CD4-positive, alpha-beta T cell treated with Interleukin-17A for 1 hour (primary cell): ENCODE measurements at places on chromosomes 3 and 15.

- DNase-seq = no peak
These were observed 1.4 kb downstream of the DUT start for GRCh38 chr15:48332642-48333034.

- DNase-seq = no peak
These were observed 219.4 kb downstream of the CDIN1 start for GRCh38 chr15:36798794-36799193.

DNA sequence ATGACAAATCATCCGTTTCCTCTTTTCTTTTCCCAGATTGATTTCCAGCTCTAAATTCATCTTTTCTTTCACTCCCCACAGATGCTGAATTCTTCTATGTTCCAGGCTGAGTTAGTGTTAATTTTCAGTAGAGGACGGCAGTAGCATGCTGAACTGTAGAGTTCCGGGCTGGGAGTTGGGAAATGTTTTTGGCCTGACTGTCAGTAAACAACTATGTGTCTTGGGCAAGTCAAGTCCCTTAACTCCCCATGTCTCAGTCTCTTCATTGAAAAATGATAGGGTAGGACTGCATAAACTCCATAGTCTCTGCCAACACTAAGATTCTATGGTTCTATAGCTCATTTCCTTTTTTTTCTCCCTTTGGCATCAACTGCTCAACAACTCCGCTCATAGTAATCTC lies 333.9 kb downstream of the TIGIT start:
- no peak for DNase-seq

- no peak for DNase-seq
These were observed 65.5 kb downstream of the PEX5L start for GRCh38 chr3:179971280-179971679.

- DNase-seq = no peak
These were observed 462.0 kb downstream of the GBE1 start for GRCh38 chr3:81299481-81299880.

DNA sequence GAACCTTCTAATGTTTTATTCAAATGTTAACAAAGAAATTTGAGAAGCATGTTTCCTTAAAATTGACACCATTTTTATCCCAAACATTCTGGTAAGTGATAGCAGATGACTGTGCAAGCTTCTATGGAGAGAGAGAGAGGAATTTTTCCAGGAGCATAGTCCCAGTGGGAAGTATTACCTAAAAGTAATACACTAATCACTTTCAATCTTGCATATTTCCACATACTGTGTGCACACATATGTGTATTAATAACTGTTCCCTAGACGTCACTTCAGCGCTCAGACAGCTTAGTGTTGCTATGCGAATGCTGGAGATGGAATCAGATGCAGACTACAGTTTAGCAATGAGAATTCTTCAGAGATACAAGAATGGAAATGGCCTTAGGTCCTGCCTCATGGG lies 424.3 kb upstream of the TPRG1 start:
- DNase-seq = no peak

GRCh38 chr3:117101697-117102096 lies 392.1 kb downstream of the TUSC7 start:
- DNase-seq = no peak

DNA sequence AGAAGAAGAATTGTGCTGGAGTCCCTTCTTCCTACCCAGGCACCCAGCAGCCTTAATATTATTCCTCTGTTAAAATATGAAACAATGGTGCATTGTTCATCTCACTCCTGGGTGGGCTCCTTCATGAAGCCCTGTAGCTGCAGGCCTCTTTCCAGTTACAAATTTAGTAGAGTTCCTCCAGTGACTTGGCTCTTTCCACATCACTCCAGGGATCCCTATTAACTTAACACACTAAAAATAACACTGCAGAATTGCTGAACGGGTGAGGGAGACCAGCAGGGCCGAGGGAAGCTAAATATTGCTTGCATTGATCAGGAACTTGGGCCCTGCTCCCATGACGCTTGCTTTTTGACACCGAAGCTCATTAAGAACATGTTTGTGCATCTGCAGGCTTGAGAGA lies 142.3 kb downstream of the PDCD6IP start:
- no peak for DNase-seq

- no peak for DNase-seq
These were observed 266.2 kb upstream of the TPRG1 start for GRCh38 chr3:188905547-188905946.

- no peak for DNase-seq
These were observed 21.3 kb downstream of the SLC35G2 start for GRCh38 chr3:136840252-136840651.

DNA sequence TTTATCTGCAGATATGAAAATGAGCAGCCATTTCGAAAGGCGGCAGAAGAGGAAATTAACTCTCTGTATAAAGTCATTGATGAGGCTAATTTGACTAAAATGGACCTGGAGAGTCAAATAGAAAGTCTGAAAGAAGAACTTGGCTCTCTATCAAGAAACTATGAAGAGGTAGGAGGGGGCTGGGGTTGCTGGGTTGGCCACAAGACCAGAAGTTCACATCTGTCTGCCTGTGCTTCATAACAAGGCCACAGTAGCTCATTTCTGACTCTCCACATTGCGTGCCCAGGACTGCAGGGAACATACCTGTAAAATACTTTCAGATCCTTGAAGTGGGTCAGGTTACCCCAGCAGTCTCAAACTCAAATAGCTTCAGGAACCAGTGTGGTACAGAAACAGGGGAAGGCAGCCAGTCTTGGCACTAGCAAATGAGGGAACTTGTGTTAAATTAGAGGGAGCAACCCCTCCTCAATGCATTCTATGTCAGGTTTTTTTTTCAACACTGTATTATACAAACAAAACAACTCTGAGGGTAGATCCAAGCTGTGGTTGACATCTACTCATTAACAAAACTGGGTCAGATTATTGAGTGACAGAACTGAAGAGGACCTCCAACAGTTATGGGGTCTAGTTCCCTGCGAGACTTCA lies 48.7 kb downstream of the BFSP2 start:
- peak; percentile 42 for DNase-seq

DNA sequence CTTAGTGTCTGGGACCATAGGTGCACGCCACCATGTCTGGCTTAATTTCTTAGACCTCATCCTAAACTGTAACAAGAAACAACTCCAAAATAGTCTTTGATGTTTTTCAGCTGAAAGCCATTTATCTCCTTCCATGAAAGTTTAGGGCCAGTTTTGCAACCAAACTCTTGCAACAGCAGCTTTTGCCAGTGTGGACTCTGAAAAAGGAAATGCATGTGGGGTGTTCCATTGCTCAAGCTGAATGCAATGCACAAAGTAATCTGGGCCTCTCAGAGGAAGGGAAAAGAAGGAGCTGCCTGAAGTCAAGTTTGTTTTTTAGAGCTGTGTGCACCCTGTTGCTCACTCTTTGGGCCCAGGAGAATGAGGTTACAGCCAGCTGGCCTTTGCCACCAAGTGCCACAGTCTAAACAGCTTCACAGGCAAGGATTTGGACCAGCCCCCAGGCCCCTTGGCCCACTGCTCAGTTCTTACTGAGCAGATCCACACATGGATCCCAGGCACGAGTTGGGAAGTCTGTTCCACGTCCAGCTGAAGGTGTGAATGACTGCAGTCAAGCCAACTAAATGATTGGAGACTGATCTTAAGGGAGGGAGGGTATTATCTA lies 212.3 kb upstream of the LRRFIP2 start:
- no peak for DNase-seq

- peak; percentile 75 for DNase-seq
These were observed 1.9 kb downstream of the KLF13 start for GRCh38 chr15:31328428-31328968.

- DNase-seq = peak; percentile 79
These were observed 75.0 kb upstream of the MBNL1 start for GRCh38 chr3:152193673-152194267.

DNA sequence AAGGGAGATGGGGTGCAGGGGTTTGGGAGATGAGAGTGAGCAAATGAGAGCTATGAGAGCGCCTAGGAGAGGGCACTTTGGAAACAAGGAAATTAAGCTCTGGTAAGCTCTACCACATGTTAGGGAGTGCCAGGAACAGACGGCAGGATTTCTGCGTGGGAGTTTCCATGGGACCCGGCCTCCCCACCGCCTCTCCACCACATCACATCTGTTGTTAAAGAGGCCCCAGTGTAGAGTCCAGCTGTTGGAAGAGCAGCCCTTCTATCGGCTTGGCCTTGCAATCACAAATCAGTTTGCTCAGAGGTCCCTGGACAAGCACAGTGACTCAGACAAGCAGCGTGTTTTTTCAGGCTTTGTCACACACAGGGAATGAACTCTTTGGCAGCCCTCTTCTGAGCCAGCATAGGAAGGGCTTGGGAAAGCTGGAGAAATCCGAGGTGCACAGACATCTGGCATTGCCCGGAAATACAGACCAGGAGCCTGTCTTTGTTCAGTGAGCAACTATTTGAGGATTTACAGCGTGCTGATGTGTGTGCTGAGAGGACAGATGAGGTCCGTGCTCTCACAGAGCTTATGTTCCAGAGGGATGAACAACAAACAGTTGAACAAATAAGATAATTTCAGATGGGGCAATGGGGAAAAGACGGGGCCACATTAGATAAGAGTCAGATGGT lies 370.6 kb upstream of the PROK2 start:
- no peak for DNase-seq

DNA sequence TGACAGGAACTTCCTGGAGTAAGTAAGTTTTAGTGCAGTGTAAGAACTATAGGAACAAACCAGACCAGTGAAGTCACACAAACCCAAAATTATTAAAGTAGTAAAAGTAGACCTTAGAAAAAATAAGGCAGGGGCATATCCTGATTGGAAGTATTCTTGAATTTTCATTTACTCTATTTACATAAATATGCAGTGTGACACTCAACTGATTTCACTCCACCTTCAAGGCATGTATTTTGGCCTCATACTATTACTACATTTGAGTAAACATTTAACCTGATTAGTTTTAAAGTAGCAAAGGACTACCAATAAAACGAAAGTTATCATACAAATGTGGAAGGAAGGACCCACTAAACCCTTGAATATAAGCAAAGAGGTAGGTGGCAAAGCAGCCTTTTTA lies 22.8 kb downstream of the TRNT1 start:
- DNase-seq = no peak

DNA sequence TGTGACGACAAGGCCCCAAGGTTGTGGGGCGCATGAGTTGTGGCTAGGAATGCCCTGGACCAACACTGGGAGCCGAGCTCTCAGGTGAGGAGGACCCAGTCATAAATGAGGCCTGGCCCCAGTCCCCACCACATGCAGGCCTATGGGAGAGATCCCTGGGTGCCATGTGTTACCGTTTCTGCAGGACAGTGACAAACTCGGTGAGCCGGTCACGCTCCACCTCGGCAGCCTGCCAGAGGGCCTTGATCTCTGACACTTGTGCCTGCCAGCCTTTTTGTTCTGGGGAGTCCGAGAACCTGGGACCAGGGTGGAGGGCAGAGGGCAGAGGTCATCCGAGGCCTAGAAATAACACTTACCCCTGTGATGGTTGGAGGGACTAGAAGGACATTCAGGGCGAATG lies 27.7 kb upstream of the HHATL start:
- no peak for DNase-seq

DNA sequence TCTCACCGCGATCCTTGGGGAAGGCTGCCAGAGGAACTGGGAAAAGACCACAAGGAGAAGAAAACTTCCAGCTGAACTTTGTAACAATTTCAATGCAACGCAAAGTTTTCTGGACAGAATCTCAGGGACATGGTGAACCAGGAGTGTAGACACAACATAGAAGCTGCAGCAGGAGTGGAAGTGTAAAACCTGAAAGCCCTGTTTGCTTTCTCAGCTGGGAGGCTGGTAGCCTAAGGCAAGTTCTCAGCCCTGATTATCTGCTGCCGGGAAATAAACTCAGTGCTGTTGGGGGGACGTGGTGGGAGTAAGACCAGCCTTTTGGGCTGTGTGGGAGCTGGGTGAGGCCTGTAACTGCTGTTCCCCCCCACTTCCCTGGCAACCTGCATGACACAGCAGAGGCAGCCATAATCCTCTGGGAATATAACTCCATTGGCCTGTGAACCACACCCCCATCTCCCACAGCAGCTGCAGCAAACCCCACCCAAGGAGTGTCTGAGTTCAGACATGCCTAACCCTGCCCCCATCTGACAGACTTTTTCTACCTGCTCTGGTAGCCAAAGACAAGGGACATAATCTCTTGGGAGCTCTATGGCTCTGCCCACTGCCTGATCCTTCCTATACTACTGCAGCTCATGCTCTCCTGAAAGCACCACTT lies 106.7 kb downstream of the ZNF621 start:
- no peak for DNase-seq

DNA sequence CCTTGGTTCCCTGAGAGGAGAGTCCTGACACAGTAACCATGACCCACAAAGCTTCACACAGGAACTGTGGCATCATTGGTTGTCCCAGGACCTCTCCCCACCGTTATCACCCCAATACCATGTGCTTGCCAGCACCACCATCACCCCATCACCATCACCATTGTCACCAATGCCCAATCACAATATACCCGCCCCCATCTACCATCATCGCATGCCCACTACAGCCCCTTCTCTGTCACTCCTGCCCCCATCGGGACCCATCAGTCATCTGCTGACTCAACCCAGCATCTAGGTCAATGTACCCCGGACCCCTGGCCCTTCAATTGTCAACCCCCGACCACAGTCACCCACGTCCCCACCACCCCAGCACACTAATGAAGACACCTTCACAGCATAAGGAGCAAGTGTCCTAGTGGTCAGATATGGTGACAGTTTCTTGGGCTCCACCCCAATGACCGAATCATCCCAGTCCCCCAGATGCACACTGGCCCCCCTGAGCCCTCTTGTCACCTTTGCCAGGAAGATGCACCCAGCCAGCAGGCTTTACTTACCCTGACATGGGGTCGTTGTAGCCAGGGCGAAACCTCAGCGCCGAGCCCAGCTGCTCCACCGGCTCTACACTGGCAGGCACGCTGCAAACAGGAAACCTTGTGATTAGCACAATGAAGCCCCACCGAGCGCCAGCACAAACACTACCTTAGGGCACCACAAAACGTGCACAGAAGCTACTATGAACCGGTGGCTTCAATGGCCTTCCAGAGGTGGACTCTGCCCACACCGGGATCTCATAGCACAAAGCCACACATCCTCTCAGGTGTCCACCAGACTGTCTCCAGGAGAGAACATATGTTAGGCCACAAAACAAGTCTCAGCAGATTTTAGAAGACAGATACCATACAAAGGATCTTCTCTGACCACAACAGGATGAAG lies 25.1 kb downstream of the SHISA5 start:
- peak; percentile 78 for DNase-seq

DNA sequence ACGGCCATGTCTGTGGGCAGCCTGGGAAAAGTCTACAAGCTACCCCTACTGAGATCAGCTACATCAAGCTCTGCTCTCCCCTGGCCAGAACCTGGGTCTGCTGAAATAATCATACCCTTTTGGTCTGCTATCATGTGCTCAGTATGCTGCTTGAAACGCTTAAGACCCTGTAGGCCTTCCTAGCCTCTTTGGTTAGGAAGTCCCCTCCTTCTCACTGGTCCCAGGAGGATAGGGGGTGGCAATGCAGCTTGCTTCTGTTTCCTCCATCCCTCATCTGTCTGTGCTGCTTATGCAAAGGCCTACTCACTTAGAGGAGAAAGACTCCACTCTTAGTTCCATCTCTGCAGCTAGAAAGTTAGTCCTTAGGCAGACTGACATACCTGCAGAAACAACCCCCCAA lies 118.2 kb upstream of the RASGRP1 start:
- no peak for DNase-seq
